ENCODE measurements at places on chromosomes 16 and 17.

GRCh38 chr16:20821682-20822081 is 15.4 kb downstream of the REXO5 start:
- DNase-seq, result no peak

GRCh38 chr17:32148351-32148750 is 6.0 kb downstream of the RHOT1 start:
- no peak for DNase-seq

DNA sequence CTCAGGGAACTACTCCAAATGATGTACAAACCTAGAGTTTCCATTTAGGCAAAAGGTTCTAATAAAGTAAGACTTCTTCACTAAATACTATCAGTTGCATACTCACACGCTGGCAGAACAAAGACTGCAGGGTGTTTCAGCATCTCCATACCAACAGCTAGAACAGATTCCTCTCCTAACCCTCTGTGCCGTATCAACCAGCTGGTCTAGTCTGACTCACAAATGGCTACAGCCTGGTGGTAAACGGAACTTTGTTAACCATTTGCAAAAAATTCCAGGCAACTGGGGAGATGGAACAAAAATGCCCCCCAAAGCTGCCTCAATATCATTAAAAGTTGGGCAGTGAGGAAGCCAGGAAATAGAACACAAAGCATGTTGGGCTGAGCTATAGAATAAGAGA is 217.1 kb downstream of the GRIN2A start:
- DNase-seq, result no peak

- no peak for DNase-seq
Observed at GRCh38 chr16:81542609-81543570, 98.3 kb downstream of the CMIP start.

DNA sequence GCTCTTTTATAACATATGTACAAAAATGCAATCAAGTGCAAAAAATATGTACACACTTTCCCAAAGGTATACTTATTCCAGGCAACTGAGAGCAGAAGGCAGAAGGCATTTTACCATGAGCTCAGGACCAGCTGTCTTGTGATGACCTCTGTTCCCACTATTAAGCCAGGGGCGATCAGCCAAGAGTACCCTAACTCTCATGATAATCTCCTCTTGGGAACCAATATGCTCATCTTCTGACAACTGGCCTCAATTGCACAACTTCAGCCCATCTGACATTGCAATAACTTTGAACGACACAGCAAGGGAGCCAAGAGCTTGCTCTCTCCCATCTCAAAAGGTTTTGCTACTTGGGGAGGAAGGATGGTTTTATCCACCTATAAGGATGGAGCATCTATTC is 471.9 kb downstream of the HS3ST3B1 start:
- no peak for DNase-seq

GRCh38 chr17:12328204-12328603 is 307.5 kb downstream of the MAP2K4 start:
- no peak for DNase-seq

DNA sequence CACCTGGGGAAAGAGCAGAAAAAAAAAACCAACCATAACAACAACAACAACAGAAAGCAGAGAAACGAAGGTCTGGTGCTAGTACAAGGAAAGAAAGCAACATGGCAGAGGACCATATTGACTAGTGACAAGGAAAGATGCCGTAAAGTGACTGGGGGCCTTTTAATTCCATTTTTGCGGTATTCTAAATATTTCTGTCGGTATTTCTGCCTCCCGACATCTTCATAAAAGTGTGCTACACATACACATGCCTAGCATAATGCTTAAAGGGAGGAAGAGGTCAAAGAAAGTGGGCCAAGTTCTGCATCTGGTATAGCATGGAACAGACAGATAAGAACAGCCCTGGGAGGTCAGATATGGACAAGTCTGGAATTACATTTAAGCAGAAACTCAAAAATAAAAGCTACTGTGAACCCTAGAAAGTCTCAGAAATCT is 19.5 kb upstream of the RNF43 start:
- DNase-seq, result no peak

GRCh38 chr17:41254861-41255260 is 323 bp upstream of the KRTAP9-9 start:
- DNase-seq, result no peak

DNA sequence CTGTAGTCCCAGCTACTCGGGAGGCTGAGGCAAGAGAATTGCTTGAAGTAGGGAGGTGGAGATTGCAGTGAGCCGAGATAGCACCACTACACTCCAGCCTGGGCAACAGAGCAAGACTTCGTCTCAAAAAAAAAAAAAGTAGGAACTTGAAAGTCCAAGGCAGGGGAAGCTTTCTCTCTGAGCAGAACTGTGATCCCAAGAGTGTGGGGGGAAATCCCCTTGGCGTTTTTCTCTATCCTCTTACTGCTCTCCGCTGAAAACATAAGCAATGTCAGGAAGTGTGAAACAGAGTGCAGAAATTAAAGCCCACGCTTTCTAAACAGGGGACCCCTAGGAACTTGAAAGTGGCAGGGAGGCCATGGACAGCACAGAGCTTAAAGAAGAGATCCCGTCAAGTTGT is 9.8 kb upstream of the CMTM3 start:
- DNase-seq, result no peak

- DNase-seq, result no peak
Observed at GRCh38 chr17:73598212-73598611, 46.0 kb downstream of the SDK2 start.

GRCh38 chr17:59830846-59831486 is 61.8 kb downstream of the TUBD1 start:
- DNase-seq, result no peak

DNA sequence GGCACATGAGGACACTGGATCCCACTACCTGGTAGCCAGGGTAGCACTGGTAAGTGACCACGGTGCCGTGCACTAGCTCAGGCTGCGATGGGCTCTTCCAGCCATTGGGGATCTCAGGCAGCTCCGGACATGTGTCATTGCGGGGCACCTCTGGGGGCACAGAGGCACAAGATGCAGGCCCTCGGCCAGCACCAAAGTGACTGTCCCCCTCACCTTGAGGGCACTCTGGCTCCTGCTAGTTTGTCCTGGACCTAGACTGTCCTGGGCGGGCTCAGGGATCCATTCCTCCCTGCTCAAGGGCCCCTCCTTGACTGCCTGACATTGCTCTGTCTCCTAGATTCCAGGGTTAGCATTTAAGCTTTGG is 6.7 kb upstream of the PHF12 start:
- DNase-seq, result no peak

DNA sequence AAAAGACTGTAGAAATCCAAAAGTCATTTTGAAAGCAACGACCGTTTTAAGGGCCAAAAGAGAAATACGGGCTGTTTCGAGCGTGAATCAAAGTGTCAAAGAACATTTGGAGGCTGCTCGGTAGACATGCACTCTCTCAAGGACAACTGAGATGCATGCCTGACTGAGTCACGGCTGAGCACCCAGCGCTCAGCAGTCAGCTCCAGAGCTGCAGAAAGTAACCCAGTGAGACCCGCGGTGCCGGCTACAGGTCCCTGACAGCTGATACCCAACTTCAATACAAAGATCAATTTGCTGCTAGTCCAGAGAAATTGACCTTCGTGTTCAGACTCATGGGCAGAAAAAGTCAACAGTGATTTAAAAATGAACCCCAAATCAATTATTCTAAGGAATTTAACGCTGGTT is 214.9 kb downstream of the STX8 start:
- no peak for DNase-seq

All from stimulated activated CD8-positive, alpha-beta memory T cell treated with anti-CD3 and anti-CD28 coated beads, Interleukin-15, amount 100 ng/mL, for 24 hours (primary cell).